ENCODE measurements at places on chromosomes 5 and 9. TPM values are rescaled to one million over a fixed set of nuclear protein-coding genes. Genes with fewer than 3 reads are reported as not detected.

Gene PARP8
- total RNA-seq, result 0.28 TPM

Gene CNTFR
- total RNA-seq, result not detected

Gene EGR1
- 1.2 TPM for total RNA-seq

Gene TNFSF15
- 1.3 TPM for total RNA-seq

Gene GDA
- not detected for total RNA-seq

Gene SV2C
- not detected for total RNA-seq

Gene QRFP
- total RNA-seq, result not detected

Gene SOX30
- not detected for total RNA-seq

Gene ANKRD34B
- total RNA-seq, result not detected

Gene CCNI2
- total RNA-seq, result 0.04 TPM

Gene NUTM2F
- total RNA-seq, result not detected

Gene FBXO4
- 8.7 TPM for total RNA-seq

Gene SPINK5
- total RNA-seq, result not detected

Gene GRXCR2
- not detected for total RNA-seq

Gene WDR38
- total RNA-seq, result 0.07 TPM

Gene LOX
- 36.9 TPM for total RNA-seq

Gene FAM240B
- total RNA-seq, result not detected

Gene PCDHB10
- total RNA-seq, result 0.33 TPM

Gene LCN1
- total RNA-seq, result not detected

Gene ANKDD1B
- 0.20 TPM for total RNA-seq

Gene NTNG2
- 0.92 TPM for total RNA-seq

Gene HMCN2
- under 0.01 TPM for total RNA-seq

Gene FGD3
- not detected for total RNA-seq

Gene KLHL3
- 14.9 TPM for total RNA-seq

Gene C9
- total RNA-seq, result 0.25 TPM

Gene SOWAHA
- not detected for total RNA-seq

Gene ORM1
- not detected for total RNA-seq

Gene ZNF300
- total RNA-seq, result 4.4 TPM

Gene SH3TC2
- total RNA-seq, result 2.5 TPM

Gene ZBED3
- 3.6 TPM for total RNA-seq

Gene SPATA31E1
- total RNA-seq, result not detected

Gene SPAG8
- total RNA-seq, result 0.25 TPM

Gene MZB1
- not detected for total RNA-seq

Gene SMIM33
- not detected for total RNA-seq

Gene RGMB
- 37.2 TPM for total RNA-seq
